ENCODE measurements at places on chromosomes 11 and 22. TPM values are rescaled to one million over a fixed set of nuclear protein-coding genes. Genes with fewer than 3 reads are reported as not detected.
A peak's percentile ranks its signal among the peaks of the same experiment; 100 is the strongest.

DNA sequence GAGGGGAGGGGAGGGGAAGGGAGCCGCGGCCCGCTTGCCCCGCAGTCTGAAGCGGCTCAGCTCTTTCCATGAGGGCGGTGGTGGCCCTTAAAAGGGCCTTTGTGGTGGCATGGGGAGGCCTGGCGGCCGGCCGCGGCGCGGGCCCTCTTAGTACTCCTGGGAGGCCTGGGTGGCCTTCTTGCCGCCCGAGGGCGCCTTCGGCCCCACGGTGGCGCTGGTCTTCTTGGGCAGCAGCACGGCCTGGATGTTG, 6.9 kb downstream of the DPAGT1 start:
- H3K27me3 ChIP-seq = no peaks in the 10 kb centered on the region
- peak overlapping the region; percentile 97 for H3K27ac ChIP-seq
- peak overlapping the region; percentile 97 for H3K4me3 ChIP-seq
- DNase-seq = peak; percentile 61
- H3K4me1 ChIP-seq = peaks cover 47% of the 10 kb centered on the region
- H3K36me3 ChIP-seq = peaks cover 24% of the 10 kb centered on the region

Gene MS4A2
- total RNA-seq = not detected

Gene DRD4
- 2.0 TPM for total RNA-seq

GRCh38 chr11:119417726-119418540, 5.0 kb downstream of the THY1 start:
- H3K27ac ChIP-seq = no peak overlapping the region
- H3K4me3 ChIP-seq = no peak overlapping the region
- DNase-seq = no peak
- no peaks in the 10 kb centered on the region for H3K36me3 ChIP-seq
- H3K27me3 ChIP-seq = peaks cover 31% of the 10 kb centered on the region
- H3K4me1 ChIP-seq = peaks cover 15% of the 10 kb centered on the region

- H3K27ac ChIP-seq = no peak within 1 kb of the TSS
- peaks cover 2% of the 10 kb centered on the region for H3K36me3 ChIP-seq
- H3K27me3 ChIP-seq = no peaks in the 10 kb centered on the region
- H3K4me1 ChIP-seq = peaks cover 13% of the 10 kb centered on the region
Observed at GRCh38 chr22:50250555-50251476, at the start of gene HDAC10. TSS of gene HDAC10 (minus strand) at chr22:50251265. CDS start at chr22:50251032, 233 bp downstream.

Gene TXN2
- 115 TPM for total RNA-seq

GRCh38 chr11:129234978-129235377, 42.9 kb upstream of the ARHGAP32 start:
- no peak overlapping the region for H3K27ac ChIP-seq
- H3K27me3 ChIP-seq = no peaks in the 10 kb centered on the region
- no peaks in the 10 kb centered on the region for H3K36me3 ChIP-seq
- H3K4me3 ChIP-seq = no peak overlapping the region
- H3K4me1 ChIP-seq = peaks cover 10% of the 10 kb centered on the region

- no peak overlapping the region for H3K27ac ChIP-seq
- no peak overlapping the region for H3K4me3 ChIP-seq
- H3K27me3 ChIP-seq = no peaks in the 10 kb centered on the region
Observed at GRCh38 chr11:37704791-37705190, 1106.8 kb upstream of the RAG2 start.

DNA sequence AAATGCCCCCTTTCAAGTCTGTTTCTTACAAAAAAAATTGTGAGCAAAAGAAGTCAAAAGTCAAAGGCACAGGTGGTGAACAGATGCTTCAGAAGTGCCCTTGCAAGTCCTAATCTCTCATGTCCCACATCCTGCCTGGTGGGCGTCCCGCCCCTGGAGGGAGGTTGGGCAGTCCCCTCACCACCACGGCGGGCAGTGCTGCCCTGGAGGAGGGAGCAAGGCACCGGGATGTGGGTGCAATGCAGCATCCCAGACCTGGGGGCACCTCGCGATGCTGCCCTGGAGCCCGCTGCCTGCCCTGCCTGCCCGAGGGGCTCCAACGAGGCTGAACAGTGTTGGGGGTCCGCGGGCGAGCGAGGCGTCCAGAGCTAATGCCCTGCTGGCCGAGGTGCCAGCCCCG, 15.9 kb downstream of the MRGPRG start:
- H3K4me3 ChIP-seq = no peak overlapping the region
- peaks cover 6% of the 10 kb centered on the region for H3K4me1 ChIP-seq
- H3K27me3 ChIP-seq = peaks cover 8% of the 10 kb centered on the region
- H3K27ac ChIP-seq = no peak overlapping the region

DNA sequence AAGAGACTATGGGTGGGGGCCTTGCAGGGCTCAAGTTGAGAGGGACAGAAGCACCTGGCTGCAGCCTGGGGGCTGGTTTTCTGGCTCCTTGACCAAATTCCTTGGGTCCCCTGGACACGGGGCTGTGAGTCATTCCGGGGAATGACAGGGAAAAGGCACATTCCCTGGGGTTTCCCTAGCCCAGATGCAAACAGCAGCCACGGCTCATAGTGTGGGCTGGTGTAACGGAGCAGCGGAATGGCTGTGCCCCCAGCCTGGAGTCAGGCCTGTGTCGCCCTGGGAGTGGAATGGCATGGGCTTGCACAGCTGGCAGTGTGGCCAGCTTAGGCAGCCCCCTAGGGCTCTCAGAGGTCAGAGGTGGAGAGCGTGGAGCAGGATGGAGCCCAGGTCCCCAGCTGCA, 77.6 kb upstream of the KCNQ1OT1 start:
- H3K4me3 ChIP-seq = no peak overlapping the region
- no peaks in the 10 kb centered on the region for H3K27me3 ChIP-seq
- DNase-seq = no peak
- H3K4me1 ChIP-seq = peaks cover 21% of the 10 kb centered on the region
- no peak overlapping the region for H3K27ac ChIP-seq

Gene TRIM6
- not detected for total RNA-seq

Gene OR52K1
- total RNA-seq = not detected

GRCh38 chr11:62242021-62242420, at the start of gene SCGB1D2:
TSS of gene SCGB1D2 (plus strand) at chr11:62242239. CDS start at chr11:62242308, 69 bp downstream.
- H3K4me1 ChIP-seq = no peaks in the 10 kb centered on the region
- DNase-seq = no peak
- H3K27ac ChIP-seq = no peak within 1 kb of the TSS
- H3K36me3 ChIP-seq = no peaks in the 10 kb centered on the region
- no peak within 1 kb of the TSS for H3K4me3 ChIP-seq
- H3K27me3 ChIP-seq = peaks cover 47% of the 10 kb centered on the region

DNA sequence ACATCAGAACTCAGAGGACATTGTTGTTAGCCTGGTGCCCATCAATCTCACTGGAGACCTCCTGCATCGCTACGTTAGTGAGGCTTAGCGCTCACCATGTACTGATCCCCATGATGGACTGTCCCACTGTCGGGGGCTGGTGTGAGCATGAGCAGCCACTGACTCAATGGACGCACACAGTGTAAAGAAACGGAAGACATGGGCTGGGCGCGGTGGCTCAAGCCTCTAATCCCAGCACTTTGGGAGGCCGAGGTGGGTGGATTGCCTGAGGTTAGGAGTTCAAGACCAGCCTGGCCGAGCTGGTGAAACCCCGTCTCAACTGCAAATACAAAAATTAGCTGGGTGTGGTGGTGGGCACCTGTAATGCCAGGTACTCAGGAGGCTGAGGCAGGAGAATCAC, 112.9 kb downstream of the CRYBB2 start:
- no peak overlapping the region for H3K27ac ChIP-seq
- no peak for DNase-seq
- H3K27me3 ChIP-seq = no peaks in the 10 kb centered on the region

DNA sequence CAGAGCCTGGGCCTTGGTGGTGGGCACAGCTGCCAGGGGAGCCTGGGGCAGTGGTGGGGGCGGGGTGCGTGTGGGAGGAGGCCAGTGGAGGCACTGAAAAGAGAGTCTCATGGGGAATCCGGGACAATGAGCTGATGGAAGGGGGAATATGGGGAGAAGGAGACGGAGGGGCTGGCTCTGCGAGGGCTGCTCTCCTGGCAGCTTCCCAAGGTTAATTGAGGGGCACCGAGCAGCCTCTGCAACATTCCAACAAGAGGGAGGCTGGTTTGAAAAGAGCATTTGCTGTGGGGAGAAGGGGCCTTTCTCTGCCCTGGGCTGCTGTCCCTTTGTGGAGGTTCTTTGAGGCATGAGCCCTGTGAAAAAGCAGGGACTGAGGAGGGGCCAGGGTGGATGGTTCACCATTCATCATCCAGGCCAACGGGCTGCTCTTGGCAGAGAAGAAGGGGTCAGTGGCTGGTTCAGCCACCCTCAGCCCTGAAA, 9.4 kb upstream of the IGSF9B start:
- no peak overlapping the region for H3K4me3 ChIP-seq
- peaks cover 2% of the 10 kb centered on the region for H3K36me3 ChIP-seq
- H3K4me1 ChIP-seq = peaks cover 42% of the 10 kb centered on the region
- H3K27ac ChIP-seq = no peak overlapping the region
- peaks cover 51% of the 10 kb centered on the region for H3K27me3 ChIP-seq
- no peak for DNase-seq

Gene CDON
- total RNA-seq = 1.9 TPM

Gene OR5B21
- not detected for total RNA-seq

DNA sequence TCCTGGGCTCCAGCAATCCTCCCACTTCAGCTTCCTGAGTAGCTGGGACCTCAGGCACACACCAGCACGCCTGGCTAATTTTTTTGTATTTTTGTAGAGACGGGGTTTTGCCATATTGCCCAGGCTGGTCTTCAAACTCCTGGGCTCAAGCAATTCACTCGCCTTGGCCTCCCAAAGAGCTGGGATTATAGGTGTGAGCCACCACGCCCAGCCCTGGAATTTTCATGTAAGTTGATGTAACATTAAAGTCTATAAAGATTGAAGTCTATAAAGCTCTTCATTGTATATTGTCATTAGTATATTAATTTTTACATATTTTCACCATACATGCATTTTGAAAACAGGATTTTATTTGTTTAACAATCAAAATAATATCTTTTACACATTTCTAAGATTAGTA, 12.5 kb upstream of the DDX17 start:
- DNase-seq = no peak
- H3K4me3 ChIP-seq = no peak overlapping the region
- no peaks in the 10 kb centered on the region for H3K27me3 ChIP-seq
- no peaks in the 10 kb centered on the region for H3K4me1 ChIP-seq
- no peaks in the 10 kb centered on the region for H3K36me3 ChIP-seq

Gene BTBD18
- total RNA-seq = not detected

DNA sequence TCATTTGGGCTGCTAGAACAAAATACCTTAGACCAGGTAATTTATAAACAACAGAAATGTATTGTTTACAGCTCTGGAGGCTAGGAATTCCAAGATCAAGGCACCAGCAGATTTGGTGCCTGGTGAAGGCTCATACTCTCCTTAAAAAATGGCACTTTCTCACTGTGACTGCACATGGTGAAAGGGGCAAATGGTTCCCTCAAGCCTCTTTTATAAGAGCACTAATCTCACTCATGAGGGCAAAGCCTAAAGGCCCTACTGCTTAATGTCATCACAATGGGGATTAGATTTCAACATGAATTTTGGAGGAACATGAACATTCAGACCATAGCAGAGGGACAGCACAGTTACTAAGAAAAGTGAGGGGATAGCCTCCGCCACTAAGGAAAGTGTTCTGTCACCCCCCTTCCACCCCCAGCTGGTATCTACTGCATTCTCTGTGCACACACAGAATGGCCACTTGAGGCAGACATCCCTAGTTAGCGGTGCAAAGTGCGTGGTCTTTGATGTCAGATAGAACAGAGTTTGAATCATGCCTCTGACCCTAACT, 47.2 kb upstream of the CEP295 start:
- H3K4me3 ChIP-seq = no peak overlapping the region
- no peak overlapping the region for H3K27ac ChIP-seq
- DNase-seq = peak; percentile 8
- no peaks in the 10 kb centered on the region for H3K4me1 ChIP-seq
- H3K27me3 ChIP-seq = peaks cover 6% of the 10 kb centered on the region

DNA sequence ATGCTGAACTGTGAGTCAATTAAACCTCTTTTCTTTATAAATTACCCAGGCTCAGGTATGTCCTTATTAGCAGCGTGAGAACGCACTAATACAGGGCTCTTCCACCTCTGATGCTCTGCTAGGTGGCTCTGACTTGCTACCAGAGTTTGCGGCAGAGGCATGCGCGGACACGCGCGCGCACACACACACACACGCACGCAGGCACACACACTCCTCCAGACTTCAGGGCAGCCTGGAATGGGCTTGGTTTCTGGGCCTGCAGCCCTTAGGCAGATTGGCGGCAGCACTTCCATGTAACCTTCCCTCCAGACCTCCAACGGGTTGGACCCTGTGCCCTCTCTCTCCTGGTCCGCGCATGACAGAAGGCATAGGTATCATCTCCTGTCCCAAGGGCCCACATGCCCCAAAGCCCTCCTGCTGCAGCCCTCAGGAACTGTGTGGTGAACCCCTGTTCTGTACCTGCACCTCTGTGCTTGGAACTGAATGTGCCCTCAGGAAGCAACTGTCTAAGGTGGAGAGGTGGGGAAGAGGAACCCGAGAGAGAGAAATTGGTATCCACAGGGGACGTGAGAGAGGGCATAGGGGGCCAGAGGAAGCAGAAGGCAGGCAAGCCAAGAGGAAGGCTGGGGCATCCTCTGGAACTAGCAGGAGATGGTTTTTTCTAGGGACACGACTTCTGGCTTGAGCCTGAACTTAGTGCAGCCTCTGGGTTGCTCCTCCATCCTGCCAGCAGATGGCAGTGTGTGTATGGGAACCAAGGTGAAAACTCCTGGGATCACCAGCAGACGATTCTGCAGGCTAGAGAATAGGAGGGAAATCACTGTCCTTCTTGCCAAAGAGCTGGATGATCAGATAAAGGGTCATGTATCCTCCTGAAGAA, 23.4 kb upstream of the RIC3 start:
- no peaks in the 10 kb centered on the region for H3K4me1 ChIP-seq
- H3K4me3 ChIP-seq = no peak overlapping the region
- DNase-seq = peak; percentile 46
- H3K27ac ChIP-seq = no peak overlapping the region

- no peaks in the 10 kb centered on the region for H3K36me3 ChIP-seq
- peaks cover 5% of the 10 kb centered on the region for H3K27me3 ChIP-seq
- peaks cover 26% of the 10 kb centered on the region for H3K4me1 ChIP-seq
- no peak for DNase-seq
- H3K27ac ChIP-seq = no peak overlapping the region
- peak overlapping the region; percentile 39 for H3K4me3 ChIP-seq
Observed at GRCh38 chr11:107860688-107861087, 2.1 kb upstream of the SLC35F2 start.

- H3K27me3 ChIP-seq = no peaks in the 10 kb centered on the region
- peaks cover 28% of the 10 kb centered on the region for H3K36me3 ChIP-seq
- peak overlapping the region; percentile 97 for H3K27ac ChIP-seq
- peak overlapping the region; percentile 94 for H3K4me3 ChIP-seq
- H3K4me1 ChIP-seq = peaks cover 93% of the 10 kb centered on the region
- DNase-seq = peak; percentile 45
Observed at GRCh38 chr11:96205460-96205809, 137.6 kb downstream of the MAML2 start.

Gene MFRP
- not detected for total RNA-seq

GRCh38 chr11:69468911-69469885, 12.3 kb upstream of the LINC01488 start:
- H3K27me3 ChIP-seq = peaks cover 6% of the 10 kb centered on the region
- H3K27ac ChIP-seq = no peak overlapping the region
- no peak for DNase-seq
- H3K4me1 ChIP-seq = no peaks in the 10 kb centered on the region
- no peak overlapping the region for H3K4me3 ChIP-seq
- peaks cover 3% of the 10 kb centered on the region for H3K36me3 ChIP-seq

GRCh38 chr22:19120829-19121630, 1.2 kb downstream of the DGCR2 start:
- peak; percentile 43 for DNase-seq
- peak overlapping the region; percentile 64 for H3K27ac ChIP-seq
- H3K4me1 ChIP-seq = peaks cover 61% of the 10 kb centered on the region
- H3K36me3 ChIP-seq = no peaks in the 10 kb centered on the region
- peak overlapping the region; percentile 89 for H3K4me3 ChIP-seq

All from activated T-cell treated with anti-CD3 and anti-CD28 coated beads, Interleukin-2, amount 50 U/mL, for 72 hours (primary cell).